ENCODE measurements at places on chromosomes 6 and 20.

GRCh38 chr6:1424306-1424927 lies 35.0 kb downstream of the FOXF2 start:
- DNase-seq: no peak

DNA sequence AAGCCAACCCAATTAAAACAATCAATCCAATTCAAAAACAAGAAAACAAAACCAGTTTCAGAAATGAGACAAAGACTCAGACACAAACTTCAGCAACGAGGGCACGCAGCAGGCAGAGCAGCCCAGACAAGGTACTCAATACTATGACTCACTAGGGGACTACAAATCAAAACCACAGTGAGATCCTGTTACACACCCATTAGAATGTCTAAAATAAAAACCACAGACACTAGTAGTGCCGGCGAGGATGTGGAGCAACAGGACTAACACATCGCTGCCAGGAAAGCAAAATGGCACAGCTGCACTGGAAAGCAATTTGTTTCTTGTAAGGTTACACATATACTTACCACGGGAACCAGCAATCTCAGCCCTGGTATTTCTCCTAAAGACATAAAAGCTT lies 28.4 kb upstream of the MAS1L start:
- DNase-seq: no peak

GRCh38 chr6:156943166-156943565 lies 166.0 kb downstream of the ARID1B start:
- no peak for DNase-seq

DNA sequence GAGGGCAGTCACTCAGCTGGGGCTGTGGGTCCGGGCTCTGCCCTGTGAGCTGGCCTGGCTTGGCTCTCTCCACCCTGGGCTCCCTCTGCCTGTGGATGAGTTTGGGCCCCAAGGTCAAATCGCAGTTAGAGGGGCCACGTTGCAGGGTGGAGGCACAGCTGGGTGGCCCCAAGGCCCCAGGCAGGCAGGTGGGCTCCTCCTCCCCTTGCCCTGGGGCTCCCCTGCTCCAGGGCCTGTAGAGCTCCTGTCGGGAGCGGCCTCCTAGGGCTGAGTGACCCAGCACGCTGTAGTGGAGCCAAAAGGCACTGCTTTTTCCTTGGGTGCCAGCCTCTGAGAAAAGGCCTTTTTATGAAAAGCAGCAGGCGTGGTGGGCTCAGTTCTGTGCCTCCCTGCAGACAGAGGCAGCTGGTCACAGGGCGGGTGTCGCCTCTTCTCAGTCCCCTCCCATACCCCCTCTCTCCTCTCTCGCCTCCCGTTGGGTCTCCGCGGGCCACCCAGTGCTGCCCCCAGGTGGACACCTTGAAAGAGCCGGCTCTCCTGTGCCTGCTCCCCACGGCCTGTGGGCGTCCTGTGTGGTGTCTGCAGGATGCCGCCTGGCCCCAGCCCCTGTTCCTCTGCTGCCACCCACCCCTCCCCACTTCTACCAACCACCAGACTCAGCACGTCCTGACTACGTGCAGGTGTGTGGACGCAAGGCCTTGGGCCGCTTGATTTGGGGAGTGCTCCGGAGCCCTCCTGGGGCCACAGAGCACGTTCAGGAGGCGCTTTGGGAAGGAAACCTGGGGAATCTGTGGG lies 13.2 kb downstream of the SS18L1 start:
- peak; percentile 65 for DNase-seq

- DNase-seq: peak; percentile 37
These were observed 7.8 kb downstream of the SYNGAP1 start for GRCh38 chr6:33427585-33428223.

DNA sequence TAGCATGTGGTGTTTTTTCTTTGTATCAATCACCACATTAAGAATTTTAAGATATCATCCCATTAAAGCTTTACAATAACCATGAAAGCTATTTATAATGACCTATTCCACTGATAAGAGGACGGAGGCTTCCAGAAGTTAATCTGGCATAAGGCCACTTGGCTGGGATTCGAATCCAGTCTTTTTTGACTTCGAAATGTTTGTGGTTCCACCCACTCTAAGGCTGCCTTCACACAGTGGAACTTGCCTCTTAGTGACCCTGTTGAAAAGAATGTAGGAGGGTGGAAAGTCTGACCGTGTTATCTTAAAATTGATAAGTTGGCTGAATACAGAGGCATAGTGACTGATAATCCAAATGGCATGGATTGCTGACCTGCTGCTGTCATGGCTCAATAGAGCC lies 959.7 kb downstream of the KIF16B start:
- no peak for DNase-seq

DNA sequence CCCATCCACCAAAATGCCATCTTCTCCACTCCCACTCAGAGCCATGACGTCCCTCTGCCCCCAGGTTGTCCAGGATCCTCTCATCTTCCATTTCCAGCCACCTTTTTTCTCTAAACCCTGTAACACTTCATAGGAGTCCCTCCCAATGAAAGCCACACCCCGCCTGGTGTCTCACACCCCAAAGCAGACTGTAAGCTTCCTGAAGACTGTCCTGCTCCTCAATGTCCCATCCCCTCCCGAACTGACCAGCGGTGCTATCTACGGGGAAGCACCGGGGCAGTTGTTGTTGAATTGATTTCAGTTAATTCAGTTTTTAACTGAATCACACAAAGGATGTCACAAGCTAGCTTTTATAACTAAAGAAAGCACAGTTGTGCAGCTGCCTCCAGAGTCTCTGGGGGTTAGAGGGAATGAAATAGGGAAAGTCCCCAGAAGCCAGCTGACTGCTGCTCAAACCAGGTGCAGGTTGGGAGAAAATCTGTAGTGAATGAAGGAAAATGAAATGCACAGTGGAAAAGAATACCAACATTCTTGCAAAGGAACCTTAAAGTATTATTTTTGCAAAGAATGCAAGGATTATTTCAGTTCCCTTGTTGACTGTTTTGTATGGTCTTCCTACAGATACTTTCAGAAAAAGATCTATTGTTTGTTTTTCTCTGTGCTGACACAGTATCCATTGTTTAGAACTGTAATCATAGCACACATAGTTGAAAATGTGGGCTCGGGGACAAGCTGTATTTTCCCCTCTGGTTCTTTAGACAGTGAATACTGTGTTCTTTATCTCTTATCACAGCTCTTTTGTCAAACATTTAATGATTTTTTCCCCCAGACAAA lies 222.6 kb upstream of the QKI start:
- no peak for DNase-seq

- DNase-seq: no peak
These were observed 19.6 kb downstream of the RTN4IP1 start for GRCh38 chr6:106609699-106610098.

- no peak for DNase-seq
These were observed 272.3 kb downstream of the TENT5A start for GRCh38 chr6:81480139-81480538.

GRCh38 chr6:105153676-105154075 lies 26.1 kb downstream of the POPDC3 start:
- DNase-seq: no peak

DNA sequence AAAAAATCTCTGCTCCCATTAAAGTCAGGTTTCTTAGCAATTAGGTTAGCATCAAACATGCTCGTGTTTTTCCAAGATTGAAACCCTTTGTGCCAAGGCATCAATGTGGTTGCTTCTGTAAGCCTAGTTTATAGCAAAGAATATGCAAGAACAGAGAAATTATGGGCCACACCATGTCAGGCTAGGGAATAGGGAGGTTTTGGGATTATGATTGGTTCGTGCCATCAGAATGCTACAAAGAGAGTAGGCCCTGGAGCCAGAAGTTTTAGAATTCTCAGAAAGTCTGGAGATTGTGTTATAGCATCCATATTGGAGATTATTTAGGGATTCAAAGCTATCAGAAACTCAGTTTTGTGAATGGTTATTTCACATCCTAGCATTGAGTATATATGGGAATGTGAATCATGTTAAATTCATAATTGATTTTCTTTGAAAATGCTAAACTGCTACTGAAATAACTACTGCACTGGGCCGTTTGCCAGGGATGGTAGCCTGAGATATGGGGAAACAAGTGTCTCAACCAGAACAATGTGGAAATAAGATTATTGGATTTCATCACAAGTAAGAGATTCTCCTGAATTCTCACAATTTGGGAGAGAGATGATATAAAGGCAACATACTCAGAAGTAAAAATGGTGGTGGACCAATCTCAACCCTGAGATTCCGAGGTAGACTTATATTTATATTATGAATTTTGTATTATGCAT lies 45.3 kb downstream of the ZNF292 start:
- DNase-seq: no peak

DNA sequence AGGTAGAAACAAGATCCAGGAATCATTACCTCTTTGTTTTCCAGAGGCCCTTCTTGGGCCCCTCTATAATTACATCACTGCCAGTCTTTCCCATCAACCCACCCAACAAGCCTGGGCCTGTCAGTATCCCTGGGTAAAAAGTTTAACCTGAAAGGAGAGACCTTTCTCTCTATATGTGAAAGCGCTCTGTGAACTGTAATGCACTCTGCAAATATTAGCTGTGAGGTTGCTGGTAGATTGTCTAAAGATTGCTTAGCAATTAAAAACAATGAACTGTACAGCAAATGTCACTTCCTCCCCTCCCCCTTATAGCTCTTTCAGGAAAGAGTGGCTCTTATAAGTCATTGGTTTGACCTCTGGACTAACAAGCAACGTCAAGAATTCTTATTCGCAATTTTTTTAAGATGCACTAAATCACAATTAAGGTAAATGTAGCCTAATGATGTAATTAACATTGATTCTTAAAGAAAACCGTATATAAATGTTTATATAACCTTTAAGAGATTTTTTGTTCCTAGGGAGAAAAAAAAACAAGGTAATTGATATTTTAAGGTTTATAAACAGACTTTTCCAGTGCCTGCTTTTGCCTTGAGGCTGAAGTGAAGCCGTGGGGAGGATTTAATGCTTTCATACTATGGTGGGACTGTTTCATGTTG lies 18.4 kb downstream of the ECT2L start:
- no peak for DNase-seq

DNA sequence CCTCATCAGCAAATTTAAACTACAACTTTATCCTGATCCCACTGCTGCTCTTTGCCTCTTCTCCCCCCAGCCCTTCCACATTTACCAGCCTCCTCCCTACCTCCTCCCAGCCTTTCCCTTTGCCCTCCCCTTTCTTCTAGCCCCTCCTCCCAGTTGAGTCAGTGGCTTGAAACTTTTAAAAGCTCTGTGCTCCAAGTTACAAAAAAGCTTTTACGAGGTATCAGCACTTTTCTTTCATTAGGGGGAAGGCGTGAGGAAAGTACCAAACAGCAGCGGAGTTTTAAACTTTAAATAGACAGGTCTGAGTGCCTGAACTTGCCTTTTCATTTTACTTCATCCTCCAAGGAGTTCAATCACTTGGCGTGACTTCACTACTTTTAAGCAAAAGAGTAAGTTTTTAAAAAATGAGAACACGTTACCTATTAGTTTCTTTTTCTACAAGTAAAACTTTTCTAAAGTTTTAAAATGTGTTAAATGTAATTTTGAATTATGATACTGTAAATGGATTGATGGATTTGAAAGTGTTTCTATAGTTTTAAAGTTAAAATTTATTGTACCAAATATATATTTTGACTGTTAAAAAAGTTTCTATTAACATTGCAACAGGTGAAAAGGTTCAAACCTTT lies at the start of gene GJA1:
Gene GJA1, plus strand, starts transcription at position 203 of the 626 bp plus-strand sequence. CDS start 11,202 bp downstream, outside the sequence.
- no peak for DNase-seq

GRCh38 chr6:25486550-25486949 lies 165.5 kb upstream of the SCGN start:
- no peak for DNase-seq

DNA sequence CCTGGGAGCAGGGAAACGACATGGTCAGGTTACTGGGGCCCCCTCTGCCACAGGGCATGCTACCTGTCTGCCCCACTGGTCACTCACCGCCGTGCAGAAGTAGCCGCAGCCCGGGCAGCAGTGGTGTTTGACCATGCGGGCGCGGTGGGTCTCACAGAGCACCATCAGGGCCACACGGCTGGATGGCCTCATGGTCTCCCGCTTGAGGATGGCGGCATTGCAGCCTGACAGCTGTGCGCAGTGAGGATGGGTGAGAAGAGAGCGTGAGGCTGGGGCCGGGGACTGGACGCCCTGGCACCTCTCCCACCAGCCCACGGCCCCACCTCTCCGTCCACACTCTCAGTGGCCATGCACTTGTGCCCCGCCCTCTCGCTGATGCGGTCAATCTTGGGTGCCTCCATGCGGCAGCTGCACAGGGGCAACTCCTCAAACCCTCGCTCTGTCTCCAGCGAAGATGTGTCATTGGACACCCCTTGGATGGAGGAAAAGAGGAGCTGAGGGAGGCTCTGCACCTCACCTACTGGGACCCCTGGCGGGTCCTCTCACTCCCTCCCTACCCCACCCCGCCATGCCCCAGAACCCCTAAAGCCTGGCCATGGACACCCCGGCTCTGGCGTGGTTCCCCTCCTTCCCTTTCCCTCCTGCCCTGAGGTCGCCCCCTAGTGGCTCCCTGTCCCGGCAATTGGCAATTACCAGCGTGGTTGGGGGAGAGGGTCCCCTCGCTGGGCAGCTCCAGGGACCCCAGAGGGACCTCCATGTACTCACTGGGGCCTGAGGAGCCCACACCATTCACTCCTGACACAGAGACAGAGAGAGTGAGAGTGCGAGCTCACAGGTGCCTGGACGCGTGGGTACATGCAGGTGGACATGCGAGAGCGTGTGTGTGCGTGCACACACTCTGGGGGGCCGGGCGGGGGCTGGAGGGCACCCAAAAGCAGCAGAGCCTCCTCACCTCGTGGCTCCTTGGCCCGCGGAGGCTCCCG lies 8.9 kb downstream of the EHMT2 start:
- DNase-seq: peak; percentile 32

DNA sequence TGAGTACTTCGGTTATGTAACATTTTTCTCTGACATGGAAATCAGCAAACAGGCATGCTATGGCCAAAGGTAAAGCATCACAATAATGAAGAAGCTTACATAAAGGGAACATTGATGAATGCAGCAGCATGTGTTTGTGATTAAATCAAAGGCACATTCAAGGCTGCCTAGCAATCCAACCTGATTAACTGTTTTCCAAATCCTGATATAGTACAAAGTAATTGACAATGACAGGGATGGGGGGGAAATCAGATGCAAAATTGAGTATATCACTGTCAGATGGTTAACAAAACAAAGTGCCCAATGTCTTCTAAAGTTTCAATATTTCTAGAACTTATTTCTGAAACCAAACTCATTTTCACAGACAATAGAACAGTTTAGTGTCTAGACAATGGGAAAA lies 39.2 kb upstream of the B3GAT2 start:
- no peak for DNase-seq

GRCh38 chr6:126422912-126423311 lies 83.0 kb downstream of the CENPW start:
- no peak for DNase-seq

GRCh38 chr6:122754191-122754731 lies 25.3 kb upstream of the FABP7 start:
- no peak for DNase-seq

DNA sequence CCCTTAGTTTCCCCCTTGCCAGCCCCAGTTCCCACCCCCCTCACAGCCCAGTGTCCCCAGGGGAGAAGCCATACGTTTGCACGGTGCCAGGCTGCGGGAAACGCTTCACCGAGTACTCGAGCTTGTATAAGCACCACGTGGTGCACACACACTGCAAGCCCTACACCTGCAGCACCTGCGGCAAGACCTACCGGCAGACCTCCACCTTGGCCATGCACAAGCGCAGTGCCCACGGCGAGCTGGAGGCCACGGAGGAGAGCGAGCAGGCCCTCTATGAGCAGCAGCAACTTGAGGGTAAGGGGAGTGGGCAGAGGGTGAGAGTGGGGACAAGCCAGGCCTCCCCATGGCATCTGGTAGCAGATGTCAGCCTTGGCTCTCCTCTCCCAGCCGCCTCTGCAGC lies 5.1 kb upstream of the DEF6 start:
- no peak for DNase-seq

GRCh38 chr6:131197716-131198115 lies 62.4 kb downstream of the AKAP7 start:
- no peak for DNase-seq
